ENCODE measurements at places on chromosomes 6 and 20.

- DNase-seq, result no peak
These were observed 62.4 kb upstream of the TMEM200A start for GRCh38 chr6:130303431-130303830.

DNA sequence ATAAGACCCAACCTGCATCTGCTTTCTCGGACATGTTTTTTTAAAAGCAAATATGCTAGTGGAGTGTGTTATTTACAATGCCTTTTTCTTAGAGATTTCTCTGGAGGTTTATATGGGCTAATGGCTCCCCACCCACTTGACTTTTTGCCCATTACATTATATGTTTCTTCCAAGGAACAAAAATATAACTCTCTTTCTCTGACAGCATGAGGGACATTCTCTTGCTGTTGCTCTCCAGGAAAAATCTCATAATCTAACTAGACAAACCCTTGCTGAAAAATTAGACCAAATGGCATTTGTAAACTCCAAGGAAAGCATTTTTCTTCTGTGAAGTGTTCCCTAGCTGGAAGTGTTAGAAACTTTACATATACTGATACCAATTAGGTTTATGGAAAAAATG lies 213.7 kb downstream of the PRL start:
- no peak for DNase-seq

DNA sequence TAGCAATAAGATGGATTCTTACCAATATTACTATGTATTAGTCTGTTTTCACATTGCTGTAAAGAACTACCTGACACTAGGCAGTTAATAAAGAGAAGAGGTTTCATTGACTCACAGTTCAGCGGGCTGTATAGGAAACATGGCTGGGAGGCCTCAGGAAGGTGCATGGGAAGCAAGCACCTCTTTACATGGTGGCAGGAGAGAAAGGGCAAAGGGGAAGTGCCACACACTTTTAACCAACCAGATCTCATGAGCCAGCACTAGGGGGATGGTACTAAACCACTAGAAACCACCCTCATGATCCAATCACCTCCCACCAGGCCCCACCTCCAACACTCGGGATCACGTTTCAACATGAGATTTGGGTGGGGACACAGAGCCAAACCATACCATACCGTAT lies 40.7 kb upstream of the CCDC167 start:
- no peak for DNase-seq

DNA sequence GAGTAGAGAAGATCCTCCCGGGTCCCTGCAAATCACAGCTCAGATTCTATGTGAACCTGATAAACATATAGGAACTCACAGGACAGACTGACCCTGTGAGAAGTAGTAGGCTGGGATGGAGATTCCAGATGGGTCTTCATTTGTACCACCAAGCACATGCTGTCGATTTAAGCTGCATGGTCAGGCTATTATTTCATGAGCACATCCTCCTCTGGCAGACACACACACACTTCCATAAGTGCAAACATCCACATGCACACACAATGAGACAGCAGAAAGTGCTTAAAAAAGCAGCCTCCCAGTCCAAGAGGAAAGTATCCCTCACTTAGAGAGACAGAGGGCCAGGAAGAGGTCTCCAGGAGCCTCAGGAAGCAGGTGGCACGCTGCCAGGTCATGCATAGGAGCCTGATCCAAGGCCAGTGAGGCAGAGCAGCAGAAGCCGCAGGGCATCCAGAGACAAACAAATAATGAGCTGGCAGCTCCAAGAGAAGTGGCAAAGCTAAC lies 131.8 kb downstream of the UNC5CL start:
- peak; percentile 41 for DNase-seq

GRCh38 chr6:163416557-163417253 lies 2.2 kb downstream of the QKI start:
- peak; percentile 59 for DNase-seq

DNA sequence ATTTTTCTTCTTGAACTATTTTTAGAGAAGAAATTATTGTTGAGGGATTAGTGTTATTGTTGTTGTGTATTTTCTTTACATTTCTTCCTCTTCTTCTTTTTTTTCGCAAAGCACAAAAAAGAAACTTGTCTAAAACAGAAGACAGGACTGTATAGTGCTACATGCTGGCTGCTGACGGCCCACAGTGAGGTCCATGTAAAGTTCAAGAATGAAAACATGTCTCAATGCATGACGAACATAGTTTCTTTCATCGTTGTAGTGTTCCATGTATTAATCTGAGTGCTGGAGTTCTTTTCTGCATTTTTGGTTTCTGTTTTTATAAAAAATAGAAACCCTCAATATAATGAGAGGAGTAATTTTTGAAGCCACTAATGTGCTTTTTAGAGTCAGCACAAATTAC lies 462.9 kb upstream of the MARCKS start:
- no peak for DNase-seq

GRCh38 chr20:47770935-47771334 lies 14.3 kb downstream of the SULF2 start:
- no peak for DNase-seq

DNA sequence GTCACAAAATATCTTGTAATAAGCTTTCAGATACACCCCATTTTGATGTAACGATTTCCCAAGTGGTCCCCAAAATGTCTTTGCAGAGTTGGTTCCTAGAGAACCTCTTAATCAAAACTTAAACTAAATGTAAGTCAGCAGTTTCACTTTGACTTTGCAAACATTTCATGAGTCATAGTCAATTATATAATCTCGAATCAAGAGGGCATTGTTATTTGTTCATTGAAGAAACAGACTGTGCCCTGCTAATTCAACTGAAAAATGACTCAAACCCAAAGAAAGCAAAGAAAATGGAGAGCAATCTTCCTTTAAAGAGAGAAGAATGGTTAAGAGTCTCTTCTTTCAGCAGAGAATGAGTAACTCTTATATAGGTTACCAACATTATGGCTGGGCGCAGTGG lies 58.3 kb downstream of the IPCEF1 start:
- DNase-seq, result no peak

- DNase-seq, result peak; percentile 9
These were observed 8.9 kb downstream of the CCM2L start for GRCh38 chr20:32019156-32019510.

DNA sequence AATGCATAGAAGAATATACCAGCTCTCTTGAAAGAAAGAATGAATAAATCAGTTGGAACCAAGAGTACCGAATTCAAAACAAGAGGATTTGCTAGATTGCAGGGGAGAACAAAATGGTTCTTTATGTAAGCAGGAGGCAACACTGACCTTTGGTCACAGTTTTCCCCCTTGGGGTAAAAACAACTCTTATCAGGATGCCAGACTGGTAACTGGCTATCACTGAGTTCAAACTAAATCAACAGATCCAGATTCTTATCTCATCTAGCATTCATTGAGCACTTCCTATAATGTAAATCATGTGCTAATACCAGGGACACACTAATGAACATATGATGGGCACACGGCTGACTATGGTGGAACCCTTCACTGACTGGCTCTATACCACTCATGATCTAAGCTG lies 4.8 kb upstream of the IL17F start:
- no peak for DNase-seq

DNA sequence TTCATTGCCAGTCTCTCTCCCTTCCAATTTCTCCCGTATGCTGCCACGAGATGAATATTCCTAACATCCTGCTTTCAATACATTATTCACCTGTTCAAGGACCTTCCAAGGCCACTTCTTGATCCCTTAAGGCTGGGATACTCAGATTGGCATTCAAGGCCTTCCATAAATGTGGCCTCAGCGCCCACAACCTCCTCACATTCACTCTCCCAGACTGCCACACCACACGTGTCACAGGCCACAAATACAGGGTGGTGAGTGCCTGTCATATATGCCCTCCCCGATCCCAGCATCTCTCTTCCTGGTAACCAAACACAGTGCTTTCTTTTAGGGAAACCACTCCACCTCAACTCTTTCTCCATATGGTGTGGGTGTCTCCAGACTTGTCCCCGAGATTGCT lies 55.5 kb downstream of the TTI1 start:
- no peak for DNase-seq

- no peak for DNase-seq
These were observed 77.6 kb upstream of the GGTLC1 start for GRCh38 chr20:24066076-24066700.
